ENCODE measurements at places on chromosomes 1 and 21.

DNA sequence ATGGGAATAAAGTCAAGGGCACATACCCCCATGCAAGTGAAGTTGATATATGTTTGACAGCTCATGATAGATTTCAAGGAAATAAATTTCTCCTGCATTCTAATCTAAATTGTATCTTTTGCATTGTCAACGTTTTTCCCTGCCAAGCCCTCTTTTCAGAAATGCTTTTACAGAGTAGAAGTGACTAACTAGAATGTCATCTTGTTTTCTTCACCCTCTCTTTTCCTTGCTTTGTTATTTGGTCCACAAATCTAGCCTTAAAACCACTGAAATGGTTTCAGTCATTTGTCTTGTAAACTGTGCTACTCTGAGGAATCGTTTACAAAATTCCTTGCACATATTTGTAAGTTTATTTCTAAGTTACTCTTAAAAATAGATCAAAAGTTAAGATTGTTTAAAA is 600.8 kb upstream of the CXADR start:
- no peak for DNase-seq
- no peaks in the 10 kb centered on the region for H3K27me3 ChIP-seq
- H3K4me3 ChIP-seq = no peak overlapping the region
- no peaks in the 10 kb centered on the region for H3K36me3 ChIP-seq
- no peaks in the 10 kb centered on the region for H3K4me1 ChIP-seq

GRCh38 chr1:16918371-16918770 is 3.4 kb upstream of the CROCC start:
- no peaks in the 10 kb centered on the region for H3K27me3 ChIP-seq
- no peak for DNase-seq
- H3K36me3 ChIP-seq = no peaks in the 10 kb centered on the region
- H3K27ac ChIP-seq = no peak overlapping the region
- peaks cover 33% of the 10 kb centered on the region for H3K4me1 ChIP-seq
- H3K4me3 ChIP-seq = no peak overlapping the region

GRCh38 chr1:6907201-6907600 is 121.9 kb downstream of the CAMTA1 start:
- no peak overlapping the region for H3K27ac ChIP-seq
- DNase-seq = no peak
- no peaks in the 10 kb centered on the region for H3K27me3 ChIP-seq

- H3K4me1 ChIP-seq = no peaks in the 10 kb centered on the region
- H3K36me3 ChIP-seq = no peaks in the 10 kb centered on the region
- H3K27me3 ChIP-seq = peaks cover 18% of the 10 kb centered on the region
- no peak for DNase-seq
Observed at GRCh38 chr1:111602302-111602701, 17.3 kb upstream of the RAP1A start.

DNA sequence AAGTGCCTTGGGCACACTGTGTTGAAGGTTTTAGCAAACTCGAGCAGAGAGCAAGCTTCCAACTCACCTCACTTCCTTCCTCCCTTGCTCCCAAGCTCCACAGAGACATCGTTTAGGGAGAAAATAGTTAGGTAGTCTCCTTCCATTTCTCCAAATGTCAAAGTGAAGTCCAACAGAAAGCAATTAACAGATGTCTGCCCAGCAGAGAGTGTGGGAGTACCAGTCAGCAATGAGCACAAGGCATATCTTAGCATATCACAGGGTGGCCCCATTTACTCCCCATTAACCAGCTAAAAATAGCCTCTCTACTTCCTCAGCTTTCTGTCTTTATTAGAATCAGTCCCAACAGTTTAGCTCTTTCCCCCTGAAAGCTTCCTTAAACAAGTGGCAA is 334.2 kb upstream of the CAMK1G start:
- H3K4me3 ChIP-seq = no peak overlapping the region
- no peaks in the 10 kb centered on the region for H3K36me3 ChIP-seq
- H3K27me3 ChIP-seq = no peaks in the 10 kb centered on the region
- H3K27ac ChIP-seq = no peak overlapping the region
- H3K4me1 ChIP-seq = no peaks in the 10 kb centered on the region

- no peak overlapping the region for H3K4me3 ChIP-seq
- no peak overlapping the region for H3K27ac ChIP-seq
- H3K36me3 ChIP-seq = no peaks in the 10 kb centered on the region
- H3K4me1 ChIP-seq = peaks cover 5% of the 10 kb centered on the region
Observed at GRCh38 chr1:114517348-114517747, 6.3 kb upstream of the TRIM33 start.

DNA sequence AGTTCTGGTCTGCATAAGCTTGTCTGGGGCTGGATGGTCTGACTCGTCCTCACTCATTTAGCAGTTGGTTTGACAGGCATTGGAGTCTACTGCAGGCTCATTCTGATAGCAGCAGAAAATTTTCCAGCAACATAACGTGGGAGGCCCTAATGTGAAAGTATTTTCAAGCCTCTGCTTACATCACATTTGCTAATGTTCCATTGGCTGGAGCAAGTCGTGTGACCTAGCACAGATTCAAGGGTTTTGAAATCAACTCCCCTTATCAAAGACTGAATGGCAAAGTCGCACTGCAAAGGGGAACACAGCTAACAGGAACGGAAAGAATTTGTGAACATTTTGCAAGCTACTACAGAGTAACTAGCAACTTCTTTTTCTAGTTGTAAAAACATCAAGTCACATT is 2.3 kb upstream of the USH2A start:
- H3K27me3 ChIP-seq = no peaks in the 10 kb centered on the region
- no peak overlapping the region for H3K27ac ChIP-seq
- DNase-seq = no peak
- no peaks in the 10 kb centered on the region for H3K4me1 ChIP-seq

DNA sequence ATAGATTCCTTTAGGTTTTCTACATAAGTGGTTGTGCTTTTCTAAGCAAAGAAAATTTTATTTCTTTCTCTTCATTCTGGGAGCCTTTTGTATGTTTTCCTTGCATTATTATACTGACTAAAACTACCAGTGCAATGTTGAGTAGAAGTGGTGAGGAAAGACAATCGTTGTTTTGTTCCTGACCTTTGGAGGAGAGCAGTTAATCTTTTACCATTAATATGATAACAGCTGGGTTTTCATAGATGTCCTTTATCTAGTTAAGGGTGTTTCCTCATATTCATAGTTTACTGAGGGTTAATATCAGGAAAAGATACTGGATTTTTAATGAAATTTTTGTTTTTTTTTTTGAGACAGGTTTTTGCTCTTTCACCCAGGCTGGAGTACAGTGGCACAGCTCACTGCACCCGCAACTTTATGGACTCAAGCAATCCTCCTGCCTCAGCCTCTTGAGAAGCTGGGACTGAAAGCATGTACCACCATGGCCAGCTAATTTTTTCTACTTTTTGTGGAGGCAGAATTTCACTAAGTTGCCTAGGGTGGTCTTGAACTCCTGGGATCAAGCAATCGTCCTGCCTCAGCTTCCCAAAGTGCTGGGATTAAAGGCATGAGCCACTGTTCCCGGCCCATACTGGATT is 9.0 kb upstream of the KCTD3 start:
- H3K27ac ChIP-seq = no peak overlapping the region
- no peaks in the 10 kb centered on the region for H3K36me3 ChIP-seq
- no peaks in the 10 kb centered on the region for H3K4me1 ChIP-seq

GRCh38 chr1:55472784-55473183 is 257.6 kb upstream of the USP24 start:
- no peak overlapping the region for H3K4me3 ChIP-seq
- H3K27me3 ChIP-seq = peaks cover 4% of the 10 kb centered on the region
- H3K36me3 ChIP-seq = no peaks in the 10 kb centered on the region
- DNase-seq = no peak
- no peak overlapping the region for H3K27ac ChIP-seq

- peak; percentile 32 for DNase-seq
- peaks cover 48% of the 10 kb centered on the region for H3K4me1 ChIP-seq
- no peak overlapping the region for H3K27ac ChIP-seq
- no peaks in the 10 kb centered on the region for H3K27me3 ChIP-seq
Observed at GRCh38 chr1:6603238-6603914, 707 bp upstream of the KLHL21 start.

- no peaks in the 10 kb centered on the region for H3K4me1 ChIP-seq
- peaks cover 7% of the 10 kb centered on the region for H3K27me3 ChIP-seq
- no peaks in the 10 kb centered on the region for H3K36me3 ChIP-seq
- no peak overlapping the region for H3K4me3 ChIP-seq
- DNase-seq = no peak
- no peak overlapping the region for H3K27ac ChIP-seq
Observed at GRCh38 chr1:108719656-108720435, 7.1 kb downstream of the FNDC7 start.

GRCh38 chr1:14263225-14263624 is 335.3 kb upstream of the KAZN start:
- no peak overlapping the region for H3K27ac ChIP-seq
- DNase-seq = no peak
- no peaks in the 10 kb centered on the region for H3K36me3 ChIP-seq
- no peaks in the 10 kb centered on the region for H3K27me3 ChIP-seq
- H3K4me3 ChIP-seq = no peak overlapping the region

- no peaks in the 10 kb centered on the region for H3K36me3 ChIP-seq
- no peak overlapping the region for H3K27ac ChIP-seq
- no peak overlapping the region for H3K4me3 ChIP-seq
- H3K4me1 ChIP-seq = no peaks in the 10 kb centered on the region
- H3K27me3 ChIP-seq = no peaks in the 10 kb centered on the region
- DNase-seq = no peak
Observed at GRCh38 chr21:23534850-23535249, 2072.4 kb downstream of the MRPL39 start.

- H3K4me3 ChIP-seq = no peak overlapping the region
- H3K4me1 ChIP-seq = no peaks in the 10 kb centered on the region
- H3K27ac ChIP-seq = no peak overlapping the region
- no peak for DNase-seq
- H3K27me3 ChIP-seq = peaks cover 16% of the 10 kb centered on the region
- H3K36me3 ChIP-seq = no peaks in the 10 kb centered on the region
Observed at GRCh38 chr1:165116732-165117131, 239.8 kb downstream of the LMX1A start.

DNA sequence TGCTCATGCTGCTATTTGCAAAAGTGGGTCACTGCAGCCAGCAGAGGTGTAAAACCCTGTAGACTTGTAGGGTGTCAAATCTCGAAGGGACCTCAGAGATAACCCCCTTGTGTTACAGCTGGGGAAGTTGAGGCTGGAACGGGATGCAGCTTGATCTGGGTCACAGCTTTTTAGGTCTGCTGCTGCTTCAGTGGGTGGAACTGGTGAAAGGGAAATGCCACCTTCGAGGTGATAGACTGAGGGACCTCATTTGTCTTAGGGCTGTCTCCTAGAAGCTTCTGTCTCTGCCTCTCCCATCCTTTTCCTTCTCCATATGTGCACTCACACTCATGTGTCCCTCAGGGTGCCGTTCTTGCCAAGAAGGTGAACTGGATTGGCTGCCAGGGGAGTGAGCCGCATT is 35.4 kb downstream of the QSOX1 start:
- H3K36me3 ChIP-seq = peaks cover 3% of the 10 kb centered on the region
- no peak overlapping the region for H3K27ac ChIP-seq
- no peaks in the 10 kb centered on the region for H3K4me1 ChIP-seq
- H3K27me3 ChIP-seq = no peaks in the 10 kb centered on the region

DNA sequence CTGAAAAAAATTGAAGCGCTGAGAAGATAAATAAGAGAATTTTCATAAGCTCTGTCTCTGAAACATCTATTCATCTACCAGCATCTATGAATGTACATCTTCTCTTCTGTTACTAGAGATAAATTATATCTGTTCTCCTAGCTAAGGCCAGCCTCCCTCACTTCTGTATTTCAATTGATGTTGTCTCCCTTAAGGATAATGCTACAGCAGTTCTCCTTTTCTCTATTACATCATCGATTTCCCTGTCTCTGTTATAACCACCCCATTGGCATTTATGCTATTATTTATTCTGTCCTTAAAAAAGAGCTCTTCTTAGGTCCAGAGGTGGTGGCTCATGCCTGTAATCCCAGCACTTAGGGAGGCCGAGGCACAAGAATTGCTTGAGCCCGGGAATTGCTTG is 42.9 kb upstream of the TMCO2 start:
- no peaks in the 10 kb centered on the region for H3K4me1 ChIP-seq
- H3K4me3 ChIP-seq = no peak overlapping the region
- no peak overlapping the region for H3K27ac ChIP-seq
- DNase-seq = no peak
- H3K27me3 ChIP-seq = no peaks in the 10 kb centered on the region

- H3K27ac ChIP-seq = no peak overlapping the region
- DNase-seq = peak; percentile 52
- no peaks in the 10 kb centered on the region for H3K4me1 ChIP-seq
- H3K36me3 ChIP-seq = no peaks in the 10 kb centered on the region
- H3K4me3 ChIP-seq = no peak overlapping the region
Observed at GRCh38 chr1:48677306-48678287, 99.1 kb downstream of the BEND5 start.

DNA sequence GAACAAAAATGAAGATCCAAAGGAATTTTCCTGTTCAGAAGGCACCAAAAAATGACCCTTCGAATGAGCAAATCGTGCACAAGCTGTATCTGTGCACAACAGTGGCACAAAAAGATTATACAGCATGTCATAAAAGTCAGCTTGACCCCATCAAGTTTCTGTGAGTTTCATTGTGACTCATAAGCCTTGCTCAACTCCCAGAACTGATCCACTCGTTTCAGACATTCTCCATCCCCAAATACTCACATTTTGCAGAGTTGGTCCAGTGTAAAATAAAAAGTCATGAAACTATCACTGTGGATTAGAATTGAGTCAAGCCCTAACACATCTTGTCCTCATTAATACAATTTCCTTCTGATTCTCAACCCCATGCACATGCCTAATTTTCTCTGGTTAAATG is 174.7 kb upstream of the PKN2 start:
- no peak for DNase-seq
- no peaks in the 10 kb centered on the region for H3K27me3 ChIP-seq
- no peaks in the 10 kb centered on the region for H3K4me1 ChIP-seq
- H3K36me3 ChIP-seq = no peaks in the 10 kb centered on the region

DNA sequence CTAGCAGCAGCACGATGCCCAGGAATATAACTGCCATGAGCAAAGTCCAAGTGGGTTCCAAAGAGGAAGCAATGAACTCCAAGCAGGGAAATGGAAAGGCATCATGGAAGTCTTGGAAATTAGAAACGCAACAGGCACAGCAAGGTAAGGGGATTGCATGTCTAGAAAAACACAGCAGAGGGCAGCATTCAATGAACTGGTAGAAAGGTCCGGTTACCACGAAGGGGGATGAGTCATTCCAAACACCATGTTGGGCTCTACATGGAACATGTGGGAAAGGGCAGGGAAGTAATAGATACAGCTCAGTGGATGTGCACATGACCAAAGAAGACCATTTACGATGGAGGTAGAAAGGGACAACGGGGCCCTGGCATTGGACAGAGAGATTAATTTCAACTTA is 36.4 kb downstream of the RXRG start:
- H3K4me3 ChIP-seq = no peak overlapping the region
- no peak for DNase-seq
- H3K36me3 ChIP-seq = no peaks in the 10 kb centered on the region
- H3K27me3 ChIP-seq = peaks cover 66% of the 10 kb centered on the region
- no peak overlapping the region for H3K27ac ChIP-seq
